ENCODE measurements at places on chromosomes 2 and 18.

DNA sequence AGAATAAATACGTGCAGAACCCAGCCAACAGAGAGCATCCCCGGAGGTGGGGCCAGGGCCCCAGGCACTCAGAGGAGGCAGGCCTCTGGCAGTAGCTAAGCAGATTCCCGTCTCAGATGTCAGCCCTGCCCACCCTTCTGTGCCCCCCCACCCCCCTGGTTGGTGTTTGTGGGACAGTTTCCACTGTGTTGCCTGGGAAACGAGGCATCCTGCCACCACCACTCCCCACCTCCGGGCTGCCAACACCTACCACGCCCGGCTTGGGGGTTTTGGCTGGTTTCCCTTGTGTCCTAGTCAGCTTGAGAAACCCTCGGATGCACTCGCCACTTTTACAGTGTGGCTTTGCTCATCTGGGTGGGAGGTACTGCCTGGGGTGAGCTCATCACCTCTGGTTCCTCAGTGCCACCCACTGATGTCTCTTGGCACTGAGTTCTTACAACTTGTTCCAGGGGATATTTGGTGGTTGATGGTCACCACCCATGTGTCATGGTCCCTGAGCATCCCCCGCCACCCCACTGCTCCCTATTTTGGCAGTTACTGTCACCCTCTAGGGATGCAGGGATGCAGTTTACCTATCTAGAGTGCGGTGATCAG lies 72.4 kb upstream of the YWHAQ start:
- peak; percentile 61 for DNase-seq

GRCh38 chr2:191835539-191836350 lies 11.1 kb downstream of the CAVIN2 start:
- DNase-seq = no peak

DNA sequence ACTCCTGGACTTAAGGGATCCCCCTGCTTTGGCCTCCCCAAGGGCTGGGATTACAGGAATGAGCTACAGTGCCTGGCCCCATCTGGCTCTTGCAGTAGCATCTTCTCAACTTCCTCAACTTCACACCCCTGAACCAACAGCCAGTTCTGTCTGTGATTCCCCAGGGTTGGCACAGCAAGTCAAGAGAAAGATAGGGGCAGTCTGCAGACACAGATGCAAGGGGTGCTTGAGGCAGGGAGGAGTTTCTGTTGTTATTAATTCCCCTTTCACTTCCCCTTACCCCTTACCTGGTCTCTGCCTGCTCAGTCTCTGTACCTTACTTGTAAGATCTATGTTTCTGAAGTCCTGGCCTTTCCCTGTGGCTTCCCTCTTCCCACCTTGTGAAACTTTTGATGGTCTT lies 54.1 kb upstream of the MEX3C start:
- no peak for DNase-seq

DNA sequence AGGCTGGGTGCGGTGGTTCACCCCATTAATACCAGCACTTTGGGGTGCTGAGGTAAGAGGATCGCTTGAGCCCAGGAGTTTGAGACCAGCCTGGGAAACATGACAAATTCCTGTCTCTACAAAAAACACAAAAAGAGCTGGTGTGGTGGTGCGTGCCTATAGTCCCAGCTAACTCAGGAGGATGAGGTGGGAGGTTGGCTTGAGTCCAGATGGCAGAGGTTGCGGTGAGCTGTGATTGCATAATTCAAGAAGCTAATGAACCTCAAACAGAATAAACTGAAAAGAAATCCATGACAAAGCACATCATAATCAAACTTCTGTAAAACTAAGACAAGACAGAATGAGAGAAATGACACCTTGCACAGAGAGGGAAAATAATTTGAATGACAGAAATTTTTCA lies 54.8 kb downstream of the SEMA4F start:
- DNase-seq = peak; percentile 53

- DNase-seq = no peak
Observed at GRCh38 chr2:142871396-142871795, 6.1 kb upstream of the KYNU start.

DNA sequence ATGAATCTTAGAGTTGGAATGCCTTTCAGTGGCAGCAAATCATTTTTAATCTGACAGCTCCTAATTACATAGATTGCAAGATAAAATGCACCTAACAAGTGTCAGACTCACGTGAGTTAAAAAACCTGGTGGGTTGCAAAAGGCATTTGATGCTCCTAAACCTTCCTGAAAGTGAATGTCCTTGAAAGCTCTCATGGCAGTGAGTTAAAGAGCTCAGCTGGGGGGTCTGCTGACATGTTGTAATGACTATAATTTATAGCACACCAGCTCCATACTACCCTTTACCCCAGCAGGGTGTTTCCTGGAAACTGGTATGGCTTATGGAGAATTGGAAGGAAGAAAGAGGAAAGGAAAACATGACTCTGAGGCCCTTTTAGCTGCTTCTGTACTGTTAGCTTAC lies 91.9 kb upstream of the CAVIN2 start:
- DNase-seq = no peak

DNA sequence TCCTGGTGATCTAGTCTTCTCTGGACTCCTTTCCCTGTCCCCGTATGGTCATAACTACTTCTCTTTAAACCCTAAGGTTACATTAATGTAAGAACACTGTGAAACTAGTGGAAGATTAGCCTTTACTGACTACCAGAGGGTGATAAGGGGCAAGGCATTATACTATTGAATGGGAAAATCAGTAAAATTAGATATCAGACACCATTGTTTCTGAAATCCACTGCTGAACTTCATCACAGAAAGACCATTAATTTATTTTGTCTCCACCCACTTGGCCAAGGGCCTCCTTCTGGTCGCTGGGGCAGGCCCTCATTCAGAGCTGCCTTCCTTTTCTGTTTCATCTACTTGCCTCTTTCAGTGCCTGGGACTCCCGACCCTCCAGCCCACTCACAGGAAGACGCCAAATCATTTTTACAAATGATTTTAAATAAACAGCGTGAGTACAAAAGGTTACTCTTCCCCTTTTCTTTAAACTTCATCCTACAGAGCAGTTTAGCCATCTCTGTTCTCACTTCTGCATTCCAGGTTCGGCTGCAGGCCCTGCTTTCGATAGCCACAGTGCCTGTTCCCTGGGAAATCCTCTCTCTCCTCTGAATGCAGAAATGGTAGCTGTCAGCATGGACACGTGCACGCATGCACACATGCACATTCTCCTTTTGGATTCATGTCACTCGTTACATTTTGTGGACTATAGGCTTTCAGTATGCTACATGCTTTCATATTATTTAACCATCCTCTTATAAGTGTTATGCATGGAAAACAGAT lies 70.3 kb upstream of the DOCK10 start:
- DNase-seq = no peak

- DNase-seq = no peak
Observed at GRCh38 chr2:48169141-48169592, 262.9 kb upstream of the FBXO11 start.

GRCh38 chr2:65782996-65783650 lies 350.7 kb upstream of the SPRED2 start:
- no peak for DNase-seq

DNA sequence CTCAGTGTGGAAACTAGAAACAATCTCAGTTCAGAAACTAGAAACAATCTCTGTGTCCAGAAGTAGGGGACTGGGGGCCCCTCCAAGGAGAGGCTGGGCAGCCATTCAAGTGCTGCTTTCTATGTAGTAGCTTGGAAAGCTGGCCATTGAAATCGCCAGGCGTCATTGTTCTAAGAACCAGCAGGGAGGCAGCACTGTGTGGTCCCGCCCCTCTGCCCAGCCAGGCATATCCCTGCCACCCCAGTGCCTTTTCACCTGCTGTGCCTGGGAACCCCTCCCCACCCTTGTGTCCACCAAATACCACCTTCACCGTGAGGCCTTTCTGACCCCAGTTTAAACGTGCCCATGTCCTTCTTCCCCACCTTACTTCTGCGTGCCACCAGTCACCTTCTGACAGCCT lies 221.6 kb downstream of the GBX2 start:
- DNase-seq = no peak

- DNase-seq = no peak
Observed at GRCh38 chr2:44801841-44802776, 139.4 kb upstream of the SIX3 start.

DNA sequence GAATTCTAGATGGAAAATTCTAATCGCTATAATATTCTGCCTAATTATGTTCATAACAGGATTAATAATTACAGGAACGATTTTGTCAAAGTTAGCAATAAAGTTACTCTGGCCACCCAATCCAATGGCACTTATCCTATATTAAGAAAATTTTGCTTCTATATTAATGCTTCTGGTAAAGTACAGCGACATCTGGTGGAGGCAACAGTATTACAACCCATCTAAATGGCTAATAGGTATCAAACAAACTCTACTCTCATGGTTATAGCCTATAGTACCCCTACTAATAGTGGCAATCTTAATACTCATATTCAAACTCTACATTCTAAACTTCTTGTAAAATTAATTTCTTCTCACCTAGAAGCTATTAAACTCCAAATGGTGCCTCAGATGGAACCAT lies 1084.7 kb upstream of the LRRTM1 start:
- no peak for DNase-seq

DNA sequence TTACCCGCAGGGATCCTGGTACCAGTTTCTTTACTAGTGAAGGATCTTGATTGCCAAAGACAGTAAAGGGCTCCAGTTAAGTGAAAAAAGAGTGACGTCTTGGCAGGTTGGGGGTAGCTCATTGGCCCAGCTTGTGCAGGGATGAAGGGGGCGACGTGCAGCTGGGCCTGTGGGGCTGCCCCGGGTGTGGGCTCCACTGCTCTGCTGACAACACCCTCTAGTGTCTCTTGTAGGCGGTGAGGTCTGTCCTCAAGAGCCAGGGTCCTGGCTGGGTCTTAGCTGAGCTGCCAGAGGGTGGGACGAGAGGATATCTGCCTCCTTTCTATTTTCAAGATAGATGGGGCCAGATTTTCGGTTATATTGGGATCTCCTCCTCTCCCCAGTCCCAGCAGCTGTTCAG lies 6.1 kb downstream of the ARHGEF4 start:
- no peak for DNase-seq

DNA sequence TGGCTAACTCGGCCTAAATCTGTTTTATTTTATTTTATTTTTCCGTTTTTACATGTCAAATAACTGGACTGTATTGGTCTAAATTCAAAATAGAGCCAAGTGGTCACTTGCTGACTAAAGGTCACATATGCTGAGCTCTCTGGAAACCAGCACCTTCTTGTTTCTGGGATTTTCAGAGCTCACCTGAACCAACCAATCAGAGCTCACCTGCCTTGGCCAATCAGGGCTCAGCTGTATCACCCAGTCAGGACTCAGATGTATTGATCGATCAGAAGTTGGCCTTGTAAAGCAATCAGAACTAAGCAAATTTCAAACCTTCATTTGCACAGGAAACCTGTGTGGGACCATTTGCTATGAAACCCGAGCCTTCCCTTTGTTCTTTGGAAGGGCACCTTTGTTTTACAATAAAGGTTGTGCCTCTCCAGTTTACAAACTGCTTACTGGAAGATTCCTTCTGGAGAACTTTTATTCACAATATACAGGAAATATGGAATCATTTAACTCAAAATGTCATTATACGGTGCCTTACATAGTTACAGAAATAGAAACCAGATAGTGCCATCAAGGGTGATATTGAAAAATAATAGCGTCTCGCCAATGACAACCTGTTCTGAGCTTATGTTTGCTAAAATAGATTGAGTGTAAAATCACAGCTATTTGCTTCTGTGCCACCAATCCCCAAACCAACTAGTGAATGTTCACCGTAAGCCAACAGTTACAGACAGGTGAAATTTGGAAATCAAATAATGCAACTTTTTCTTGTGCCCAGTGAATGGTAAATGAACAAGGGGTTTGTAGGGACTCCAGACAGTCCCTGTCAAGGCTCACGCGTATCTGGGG lies 17.3 kb upstream of the PSD4 start:
- DNase-seq = no peak

- DNase-seq = peak; percentile 79
Observed at GRCh38 chr2:222904557-222905258, 43.9 kb downstream of the ACSL3 start.

DNA sequence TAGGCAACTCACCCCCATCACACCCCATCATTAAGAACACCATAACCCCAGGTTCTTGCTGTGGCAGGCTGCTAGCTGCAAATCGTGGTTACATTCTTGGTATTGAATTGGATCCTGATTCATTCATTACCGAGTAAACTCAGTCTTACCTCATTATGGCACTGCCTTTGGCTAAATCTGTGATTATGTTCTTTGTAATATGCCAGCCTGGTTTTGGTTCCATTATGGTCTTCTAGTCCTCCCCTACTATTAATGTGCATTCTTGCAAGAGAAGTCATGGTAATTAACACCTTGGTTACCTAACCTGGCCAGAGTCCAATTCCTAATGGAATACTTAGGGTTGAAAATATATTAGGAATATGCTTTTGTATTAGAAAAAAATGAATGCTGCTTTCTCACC lies 258.9 kb upstream of the APCDD1 start:
- DNase-seq = no peak

GRCh38 chr18:36066686-36067054 lies 689 bp downstream of the RPRD1A start:
- DNase-seq = no peak

GRCh38 chr2:238161291-238162051 lies 2.7 kb downstream of the ERFE start:
- no peak for DNase-seq

- DNase-seq = peak; percentile 46
Observed at GRCh38 chr18:10140461-10141282, 226.9 kb downstream of the VAPA start.

GRCh38 chr2:204000446-204000845 lies 63.9 kb downstream of the ICOS start:
- no peak for DNase-seq

GRCh38 chr2:96587843-96588242 lies 50.3 kb downstream of the KANSL3 start:
- DNase-seq = no peak

DNA sequence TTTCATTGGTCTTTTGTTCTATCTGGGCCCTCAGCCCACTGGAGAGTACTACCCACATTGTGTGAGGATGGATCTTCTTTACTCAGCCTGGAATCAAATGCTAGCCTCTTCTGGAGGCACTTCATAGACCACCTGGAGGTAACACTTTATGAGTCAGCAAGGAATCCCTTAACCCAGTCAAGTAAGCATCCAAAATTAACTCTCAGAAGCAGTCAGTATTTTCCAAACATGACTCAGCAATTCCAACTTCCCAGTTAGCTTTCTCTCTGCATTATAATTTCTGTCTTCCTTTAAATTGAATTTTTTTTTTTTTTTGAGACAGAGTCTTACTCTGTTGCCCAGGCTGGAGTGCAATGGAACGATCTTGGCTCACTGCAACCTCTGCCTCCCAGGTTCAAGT lies 142.7 kb downstream of the ACKR3 start:
- DNase-seq = peak; percentile 88

DNA sequence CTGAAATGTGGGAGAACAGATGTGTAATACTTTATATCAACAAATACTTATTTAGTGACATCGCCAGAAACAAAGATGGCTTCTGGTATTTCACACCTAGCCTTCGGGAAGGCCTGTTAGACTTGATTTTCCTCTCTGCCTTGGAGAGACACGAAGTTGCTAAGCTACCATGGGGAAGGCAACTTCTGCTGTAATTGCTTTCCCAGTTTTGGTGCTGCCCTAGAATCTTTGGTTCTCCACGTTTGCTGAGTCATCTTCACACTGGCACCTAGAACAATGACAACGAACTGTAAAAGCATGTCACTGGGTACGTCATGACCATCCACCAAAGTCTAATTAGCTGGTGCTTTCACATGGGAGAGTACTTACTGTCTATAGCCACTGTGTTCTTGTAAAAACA lies 58.7 kb upstream of the ACTR3 start:
- no peak for DNase-seq
